NCI-H1105 (cell line): ENCODE measurements at places on chromosomes 5 and 9.
A peak's percentile ranks its signal among the peaks of the same experiment; 100 is the strongest.

GRCh38 chr9:121930956-121931355 lies 162.2 kb downstream of the TTLL11 start:
- DNase-seq = peak; percentile 10

DNA sequence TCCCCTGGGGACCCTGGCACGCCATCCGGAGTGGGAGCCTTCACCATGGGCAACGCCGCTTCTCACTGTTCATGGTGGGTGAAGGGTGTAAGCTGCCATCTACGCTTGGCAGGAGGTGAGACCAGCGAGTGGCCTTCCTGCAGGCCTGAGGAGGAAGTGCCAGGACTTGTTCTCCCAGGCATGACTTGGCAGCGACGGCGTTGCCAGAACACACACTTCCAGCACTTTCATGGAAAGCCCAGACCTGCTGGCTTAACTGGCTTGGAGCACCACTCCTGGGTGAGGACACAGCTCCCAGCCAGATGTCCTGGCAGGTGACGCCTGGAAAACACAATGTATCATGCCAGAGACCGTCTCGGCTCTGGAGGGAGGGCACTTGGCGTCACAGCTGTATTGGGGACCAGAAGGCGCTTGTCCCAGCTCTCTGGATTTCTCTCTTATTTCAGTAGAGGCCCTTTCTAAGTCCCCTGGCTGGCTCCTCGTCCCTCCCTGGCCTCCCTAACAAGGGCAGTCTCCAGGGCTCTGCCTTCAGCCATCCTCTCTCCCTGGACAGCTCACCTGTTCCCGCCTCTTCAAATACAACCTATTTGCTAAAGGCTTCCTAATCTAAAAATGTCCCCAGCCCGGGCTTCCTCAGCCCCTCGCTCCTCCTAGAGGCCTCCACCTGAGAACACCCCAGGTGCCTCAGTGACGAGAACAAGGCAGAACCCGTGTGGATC lies 188.3 kb downstream of the OLFM1 start:
- DNase-seq = peak; percentile 31

DNA sequence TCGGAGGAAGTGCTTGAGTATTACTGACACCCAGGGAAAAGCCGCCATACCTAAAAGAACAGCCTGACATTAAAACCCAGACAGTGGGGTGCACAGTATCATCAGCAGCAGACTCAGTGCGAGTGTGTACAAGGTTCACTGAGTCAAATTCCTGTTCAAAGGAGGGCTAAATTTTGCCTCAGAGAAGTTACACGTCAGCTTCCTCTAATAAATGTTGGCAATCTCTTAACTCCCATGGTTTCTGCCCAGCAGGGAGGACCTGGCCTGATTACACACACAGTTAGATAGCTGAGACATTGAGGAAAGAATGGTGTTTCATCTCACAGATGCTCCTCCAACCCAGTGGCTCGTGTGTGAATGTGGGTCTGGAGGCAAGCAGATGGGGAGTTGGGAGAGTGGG lies 38.2 kb downstream of the NIPSNAP3B start:
- no peak for DNase-seq

DNA sequence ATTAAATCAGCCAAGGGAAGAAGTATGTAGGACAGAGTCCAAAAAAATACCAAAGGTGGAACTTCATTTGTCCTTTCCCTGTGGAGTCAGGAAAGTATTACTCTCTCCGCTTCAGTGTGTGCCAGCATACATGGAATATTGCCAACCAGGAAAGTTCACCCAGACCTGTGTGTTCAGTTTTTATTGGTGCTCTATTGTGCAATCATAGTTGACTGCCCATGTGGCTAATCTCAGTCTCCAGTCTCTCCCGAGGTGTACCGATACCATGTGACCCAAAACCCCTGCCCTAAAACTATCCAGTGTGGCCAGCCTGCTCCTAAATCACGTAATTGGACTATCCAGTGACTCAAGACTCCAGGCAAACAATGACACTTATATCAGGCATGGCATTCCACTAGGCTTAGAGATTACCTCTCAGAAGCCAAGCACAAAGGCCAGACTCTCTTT lies 38.8 kb downstream of the NFX1 start:
- DNase-seq = no peak

DNA sequence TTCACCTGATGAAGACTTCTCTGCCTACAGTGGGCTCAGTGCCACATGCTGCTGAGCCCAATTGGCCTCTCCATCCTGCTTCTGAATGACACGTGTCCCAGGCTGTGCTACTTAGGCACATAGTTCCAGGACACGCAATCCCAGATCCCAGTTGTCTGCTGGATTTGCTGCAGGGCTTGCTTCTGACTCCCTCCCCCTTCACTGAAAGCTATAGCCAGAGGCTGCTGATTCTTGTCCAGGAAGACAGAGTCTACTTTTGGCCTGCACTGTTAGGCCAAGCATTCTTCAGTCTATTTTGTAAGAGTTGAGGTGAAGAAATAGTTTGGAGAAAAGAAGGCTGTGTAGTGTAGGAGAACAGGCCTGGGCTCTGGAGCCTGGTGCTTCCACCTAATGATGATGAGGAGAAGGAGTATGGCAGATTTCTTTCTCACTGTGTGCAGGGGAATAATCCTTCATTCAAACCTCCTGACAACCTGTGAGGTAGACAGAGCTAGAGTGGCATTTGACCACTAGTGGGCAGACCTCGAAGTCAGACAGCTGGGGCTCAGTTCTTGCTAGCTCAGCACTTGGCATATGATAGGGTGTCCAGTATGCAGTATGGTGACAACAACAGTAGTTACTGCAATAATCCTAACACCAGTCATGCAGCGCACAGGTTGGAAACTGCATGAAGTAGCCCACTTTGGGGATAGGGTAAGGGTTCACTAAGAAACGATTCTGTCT lies 19.5 kb upstream of the ASPN start:
- no peak for DNase-seq

GRCh38 chr5:10367579-10367978 lies 14.1 kb downstream of the MARCHF6 start:
- DNase-seq = no peak

DNA sequence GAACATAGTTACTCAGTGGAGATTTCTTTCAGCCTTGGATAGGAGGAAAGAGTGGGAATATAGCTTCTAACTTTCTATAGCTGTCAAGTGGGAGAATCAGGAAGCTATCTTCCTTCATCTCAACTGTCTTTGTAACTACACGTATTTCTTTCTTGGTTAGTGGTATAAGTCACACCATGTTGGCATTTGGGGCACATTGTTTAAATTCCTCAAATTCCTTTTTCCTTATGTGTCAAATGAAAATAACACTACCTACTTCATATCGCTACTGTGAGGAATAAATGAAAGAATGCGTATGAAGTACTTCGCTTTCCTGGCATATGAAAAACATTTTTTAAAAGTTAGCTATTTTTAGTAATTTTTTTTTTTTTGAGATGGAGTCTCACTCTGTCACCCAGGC lies 1082.5 kb upstream of the WWC1 start:
- no peak for DNase-seq

DNA sequence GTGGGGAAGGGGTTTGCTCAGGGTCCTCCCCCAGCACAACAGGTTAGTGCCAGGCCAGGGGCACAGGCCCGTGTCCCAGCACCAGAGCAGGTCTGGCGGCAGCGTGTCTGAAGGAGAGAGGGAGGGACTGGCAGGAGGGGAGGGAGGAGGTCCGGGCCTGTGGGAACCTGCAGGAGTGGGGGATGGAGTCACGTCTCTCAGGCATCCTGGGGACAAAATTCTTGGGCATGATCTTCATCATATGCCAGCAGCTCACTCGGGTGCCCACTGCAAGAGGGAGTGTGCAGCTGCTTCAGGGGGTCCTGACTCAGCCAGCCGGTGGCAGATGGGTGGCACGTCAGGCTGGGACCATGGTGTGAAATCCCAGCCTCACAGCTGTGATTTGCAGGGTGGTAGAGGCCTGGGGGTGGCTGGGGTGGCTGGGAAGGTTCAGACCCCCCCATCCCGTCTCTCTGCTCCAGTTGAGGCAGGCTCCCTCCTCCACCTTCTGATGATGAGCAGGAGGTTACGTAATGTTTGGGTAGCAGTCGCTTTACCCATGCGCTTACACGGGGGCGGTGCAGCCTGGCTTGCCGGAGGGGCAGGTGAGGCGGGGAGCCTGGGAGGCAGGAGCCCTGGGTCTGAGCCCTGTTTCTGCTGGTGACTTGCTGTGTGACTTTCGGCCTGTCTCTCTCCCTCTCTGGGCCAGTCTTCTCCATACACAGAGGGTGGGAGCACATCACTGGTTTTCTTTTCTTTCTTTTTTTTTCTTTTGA lies 40.5 kb downstream of the NCS1 start:
- no peak for DNase-seq

DNA sequence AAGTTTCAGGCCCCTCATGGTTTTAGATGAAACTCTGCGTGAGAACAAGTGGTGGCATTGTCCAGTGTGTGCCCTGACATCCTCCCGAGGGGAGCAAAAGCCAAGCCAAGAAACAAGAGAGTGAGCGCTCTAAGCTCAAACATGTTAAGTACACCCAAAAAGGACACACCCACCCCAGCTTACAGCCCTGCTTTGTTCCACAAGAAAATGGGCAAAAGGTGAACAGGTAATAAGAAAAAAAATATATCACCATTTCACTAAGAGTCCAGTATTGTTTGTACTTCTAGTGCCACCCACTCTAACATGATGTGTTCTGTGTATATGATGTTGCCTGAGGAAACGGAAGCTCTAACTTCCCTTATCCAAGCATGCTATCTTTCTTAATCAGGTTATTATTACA lies 278.2 kb downstream of the SLIT3 start:
- DNase-seq = no peak

- DNase-seq = peak; percentile 80
Measured at GRCh38 chr5:127649018-127649439, at the start of gene CTXN3. Gene CTXN3, plus strand, starts transcription at chr5:127649082. Its CDS starts 8,440 bp downstream, at chr5:127657522.

GRCh38 chr5:158619083-158619788 lies 480.5 kb downstream of the EBF1 start:
- no peak for DNase-seq

DNA sequence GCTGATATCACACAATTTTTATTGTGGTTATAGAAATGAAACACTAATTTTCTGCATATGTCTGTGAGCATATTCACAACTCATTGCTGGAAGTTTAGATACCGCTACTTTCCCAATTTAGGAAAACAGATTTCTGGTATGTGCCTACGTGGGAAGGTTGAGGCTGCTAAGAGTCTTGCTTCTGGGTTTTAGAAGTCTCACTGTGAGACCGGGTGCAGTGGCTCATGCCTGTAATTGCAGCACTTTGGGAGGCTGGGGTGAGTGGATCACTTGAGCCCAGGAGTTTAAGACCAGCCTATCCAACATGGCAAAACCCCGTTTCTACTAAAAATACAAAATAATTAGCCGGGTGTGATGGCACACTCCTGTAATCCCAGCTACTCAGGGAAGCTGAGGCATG lies 39.6 kb downstream of the UBAP1 start:
- DNase-seq = no peak

DNA sequence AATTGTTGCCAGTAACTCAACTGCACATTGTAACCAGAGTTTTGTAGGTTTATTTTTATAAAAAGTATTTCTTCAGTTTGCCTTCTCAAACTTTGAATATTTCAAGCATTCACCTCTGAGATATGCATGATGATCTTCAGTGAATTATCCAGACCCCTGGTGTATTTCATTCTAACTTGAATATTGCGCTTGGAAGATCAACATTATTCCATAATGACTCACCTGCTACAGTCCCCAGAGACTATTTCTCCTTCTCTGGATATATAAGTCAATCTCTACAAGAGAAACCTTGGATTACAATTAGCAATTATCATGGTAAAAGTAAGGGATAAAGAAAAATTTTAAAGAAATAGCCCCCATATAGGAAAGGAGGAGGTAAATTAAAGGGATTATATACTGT lies 1041.0 kb downstream of the TLE1 start:
- no peak for DNase-seq

DNA sequence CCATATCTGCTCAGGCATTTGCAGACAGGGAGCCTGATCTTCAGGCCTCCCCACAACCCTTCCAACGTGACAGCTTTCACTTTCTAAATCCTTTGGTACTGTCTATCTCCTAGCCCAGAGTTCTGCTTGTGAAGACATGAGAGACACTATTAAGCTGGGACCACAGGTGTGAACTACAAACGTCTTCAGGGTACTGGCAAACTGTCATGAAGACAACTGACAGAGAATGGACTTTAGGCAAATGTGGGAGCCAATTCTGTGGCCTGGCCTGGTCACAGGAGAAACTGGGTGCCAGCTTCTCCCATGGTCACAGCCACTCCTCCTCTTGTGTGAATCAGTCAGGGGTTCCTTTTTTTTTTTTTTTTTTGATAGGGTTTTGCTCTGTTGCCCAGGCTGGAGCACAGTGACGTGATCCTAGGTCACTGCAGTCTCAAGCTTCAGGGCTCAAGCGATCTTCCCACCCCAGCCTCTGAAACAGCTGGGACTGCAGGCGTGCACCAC lies 10.4 kb downstream of the TRIM14 start:
- no peak for DNase-seq

DNA sequence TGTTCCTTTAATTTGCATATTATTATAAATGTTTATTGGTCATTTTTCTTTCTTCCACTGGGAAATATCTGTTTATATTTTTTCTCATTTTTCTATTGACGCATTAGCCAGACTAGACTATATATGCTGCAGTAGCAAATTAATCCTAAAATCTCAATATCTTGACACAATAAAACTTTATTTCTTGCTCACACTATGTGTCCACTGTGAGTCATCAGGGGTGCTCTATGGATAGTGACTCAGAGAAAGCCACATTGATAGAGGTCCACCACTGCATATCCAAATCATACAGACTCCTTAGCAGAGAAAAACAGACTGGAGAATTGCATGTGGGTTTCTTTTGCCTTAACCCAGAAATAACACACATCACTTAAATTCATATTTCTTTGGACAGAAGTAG lies 20.8 kb downstream of the OR1L3 start:
- no peak for DNase-seq

GRCh38 chr5:75364571-75365280 lies 27.7 kb downstream of the HMGCR start:
- no peak for DNase-seq

- no peak for DNase-seq
Measured at GRCh38 chr5:154276973-154277331, 86.4 kb downstream of the GALNT10 start.

- no peak for DNase-seq
Measured at GRCh38 chr9:5580650-5581049, 48.3 kb upstream of the RIC1 start.
